ENCODE measurements at places on chromosomes 4 and X.

DNA sequence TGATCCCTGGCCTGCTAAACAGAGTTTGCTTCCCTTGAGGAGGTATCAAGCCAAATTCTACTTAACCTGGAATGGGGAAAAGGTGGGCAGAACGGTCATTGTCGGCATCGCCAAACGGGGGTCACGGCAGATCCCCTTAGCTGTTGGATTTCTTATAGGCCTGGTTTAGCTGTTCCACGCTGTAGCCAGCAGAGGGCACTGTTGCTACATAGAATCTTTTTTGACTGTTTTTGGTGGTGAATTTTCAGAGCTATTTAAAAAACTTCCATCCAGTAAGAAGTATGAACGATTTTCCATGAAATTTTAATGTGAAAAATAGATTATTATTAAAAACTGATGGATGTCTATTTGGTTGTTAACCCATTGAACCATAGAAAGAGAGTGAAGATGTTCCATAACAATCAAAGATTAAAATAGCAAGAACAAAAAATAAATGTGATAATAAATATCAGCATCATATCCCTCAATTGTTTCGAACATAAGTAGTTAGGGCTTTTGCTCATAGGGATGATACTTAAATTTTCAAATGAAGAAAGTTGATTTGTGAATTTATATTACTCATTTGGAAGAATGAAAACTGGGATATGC lies 56.6 kb downstream of the LINC00632 start:
- peak; percentile 54 for DNase-seq

GRCh38 chr4:147340591-147341120 lies 140.2 kb upstream of the EDNRA start:
- DNase-seq, result no peak

- no peak for DNase-seq
Measured at GRCh38 chrX:28888416-28888815, 301.2 kb downstream of the IL1RAPL1 start.

- no peak for DNase-seq
Measured at GRCh38 chr4:10438924-10439323, 18.3 kb downstream of the ZNF518B start.

- no peak for DNase-seq
Measured at GRCh38 chr4:108427946-108428485, 192.4 kb upstream of the RPL34 start.

- DNase-seq, result peak; percentile 47
Measured at GRCh38 chrX:151970661-151971060, 3.8 kb downstream of the GABRE start.

DNA sequence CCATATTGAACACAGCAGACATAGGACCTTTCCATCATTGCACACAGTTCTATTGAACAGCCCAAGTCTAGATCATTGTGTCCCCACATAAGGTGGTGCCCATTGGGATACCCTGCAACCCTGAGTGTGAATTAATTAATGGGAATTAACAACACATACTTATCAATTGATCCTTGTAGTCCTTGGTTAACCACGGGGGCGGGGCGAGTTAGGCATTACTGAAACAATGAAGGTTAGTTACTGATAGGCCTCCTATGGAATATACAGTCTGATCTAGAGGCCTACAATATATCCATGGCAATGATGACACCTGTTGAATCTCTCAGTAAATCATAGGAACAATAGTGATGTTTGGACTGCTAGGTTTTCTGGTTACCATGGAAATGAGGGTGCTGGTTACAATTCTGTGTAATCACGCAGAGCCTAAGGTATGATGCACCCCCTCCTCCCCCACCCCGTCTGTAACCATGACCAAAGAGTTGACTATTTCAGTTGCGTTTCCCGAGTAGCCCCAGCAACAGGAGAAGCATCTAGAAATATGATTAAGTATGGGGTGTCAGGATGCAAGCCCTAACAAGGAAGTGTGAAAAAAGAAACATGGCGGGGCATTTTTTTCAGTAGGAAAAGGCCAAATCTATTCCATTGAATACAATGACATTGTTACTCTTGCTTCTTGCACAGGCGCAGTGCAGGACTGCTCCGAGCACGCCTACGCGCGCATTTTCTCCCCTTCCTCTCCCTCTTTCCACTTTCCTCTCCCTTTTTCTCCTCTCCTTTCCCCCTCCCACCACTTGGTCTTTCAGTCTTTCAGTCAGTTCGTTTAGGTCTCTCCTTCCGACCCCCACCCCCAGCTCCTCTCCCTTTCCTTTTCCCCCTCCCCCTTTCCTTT lies 677 bp upstream of the NONO start:
- DNase-seq, result no peak

DNA sequence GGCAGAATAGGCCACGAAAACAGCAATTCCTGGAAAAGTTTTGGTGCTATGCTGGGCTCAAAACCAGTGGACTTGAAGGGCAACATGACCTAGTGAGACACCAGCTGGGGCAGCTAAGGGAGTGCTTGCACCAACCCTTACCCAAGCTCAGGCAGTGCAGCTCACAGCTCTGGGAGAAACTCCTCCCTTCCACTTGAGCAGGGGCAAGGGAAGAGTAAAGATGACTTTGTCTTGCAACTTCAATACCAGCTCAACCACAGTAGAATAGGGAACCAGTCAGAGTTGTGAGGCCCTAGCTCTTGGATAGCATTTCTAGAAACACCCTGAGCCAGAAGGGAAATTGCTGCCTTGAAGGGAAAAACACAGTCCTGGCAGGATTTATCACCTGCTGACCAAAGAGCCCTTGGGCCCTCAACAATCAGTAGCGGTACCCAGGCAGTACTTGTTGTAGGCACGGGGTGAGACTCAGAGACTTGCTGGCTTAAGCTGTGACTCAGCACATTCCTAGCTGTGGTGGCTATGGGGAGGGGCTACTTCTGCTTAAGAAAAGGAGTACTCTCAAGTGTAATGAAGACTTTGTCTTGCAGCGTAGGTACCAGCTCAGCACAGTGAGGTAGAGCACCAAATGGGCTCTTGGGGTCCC lies 19.7 kb upstream of the ABCG2 start:
- DNase-seq, result peak; percentile 17

- no peak for DNase-seq
Measured at GRCh38 chr4:151829309-151829708, 68.5 kb upstream of the GATB start.

GRCh38 chr4:99334880-99335279 lies 13.7 kb upstream of the ADH1B start:
- no peak for DNase-seq

GRCh38 chr4:95124906-95125504 lies 367.2 kb downstream of the BMPR1B start:
- DNase-seq, result peak; percentile 31

DNA sequence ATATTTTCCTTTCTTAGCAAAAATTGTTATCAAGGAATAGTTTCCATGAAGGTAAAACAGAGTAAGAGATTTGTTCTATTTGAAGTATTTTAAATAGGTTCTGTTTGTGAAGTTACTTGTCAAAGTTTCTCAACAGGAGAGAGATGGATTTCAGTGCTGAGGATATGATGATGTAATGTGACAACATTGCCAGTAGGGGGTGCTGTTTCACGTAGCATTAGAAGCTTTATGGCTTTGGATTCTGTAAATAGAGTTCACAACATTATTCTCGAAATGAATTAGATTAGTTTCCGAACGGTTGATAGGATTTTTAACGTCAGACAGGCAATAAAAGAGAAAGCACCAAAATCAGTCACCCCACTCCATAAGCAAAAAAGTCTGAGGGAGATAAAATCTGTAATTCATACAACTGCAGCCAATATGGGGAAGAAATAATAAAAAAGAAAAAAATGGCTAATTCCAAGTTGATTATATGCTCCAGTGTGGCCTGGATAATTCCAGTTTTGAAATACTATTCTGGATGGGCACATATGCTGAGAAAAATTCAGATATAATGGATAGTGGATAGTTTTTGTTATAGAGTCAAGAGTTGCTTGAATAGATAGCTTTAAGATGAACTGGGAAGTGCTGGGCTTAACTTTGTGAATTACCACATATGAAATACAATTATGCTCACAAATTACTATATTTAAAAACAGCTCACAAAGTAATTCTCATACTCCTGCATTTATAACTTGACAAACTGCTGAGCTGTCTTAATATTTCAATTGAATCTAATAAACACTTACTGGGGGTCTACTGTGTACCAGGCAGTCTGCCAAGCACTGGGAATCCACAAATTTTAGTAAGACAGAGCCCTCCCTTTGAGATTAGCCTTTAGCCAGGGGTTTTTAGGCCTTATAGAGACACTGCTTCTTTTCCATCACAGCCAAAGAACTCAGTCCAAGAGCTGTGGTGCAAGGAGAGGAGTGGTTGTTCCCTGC lies 109.1 kb downstream of the GPAT3 start:
- DNase-seq, result peak; percentile 72

Data from T47D (cell line).